ENCODE measurements at places on chromosomes 4 and X.
A peak's percentile ranks its signal among the peaks of the same experiment; 100 is the strongest.

GRCh38 chrX:119236623-119237561, 807 bp downstream of the PGRMC1 start:
- DNase-seq = peak; percentile 13

DNA sequence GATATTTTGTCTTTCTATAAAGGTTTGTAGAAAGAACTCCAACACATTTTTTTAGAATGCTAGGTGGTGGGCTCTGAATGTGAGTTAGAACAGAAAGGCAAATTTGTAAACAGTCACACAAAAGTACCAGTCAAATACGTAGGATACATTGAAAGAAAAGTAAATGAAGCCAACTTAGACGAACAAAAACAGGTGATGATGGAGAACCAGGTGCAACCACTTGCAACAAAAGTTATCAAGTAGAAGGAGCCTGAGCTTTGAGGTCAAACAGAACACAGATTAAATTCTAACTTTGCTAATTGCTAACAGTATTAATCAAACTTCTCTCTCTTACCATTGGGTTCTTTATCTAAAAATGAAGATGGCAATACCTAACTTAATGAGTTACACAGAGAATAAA, 62.7 kb upstream of the DAPP1 start:
- no peak for DNase-seq

GRCh38 chr4:111989817-111990216, 155.4 kb upstream of the FAM241A start:
- no peak for DNase-seq

GRCh38 chr4:30763321-30763727, 43.2 kb downstream of the PCDH7 start:
- DNase-seq = no peak

GRCh38 chr4:119172223-119172622, 36.6 kb downstream of the MYOZ2 start:
- DNase-seq = no peak

- DNase-seq = no peak
Measured at GRCh38 chr4:23889814-23890341, at the start of gene PPARGC1A. TSS of gene PPARGC1A (minus strand) at chr4:23890047. CDS start at chr4:23889957, 90 bp downstream.

DNA sequence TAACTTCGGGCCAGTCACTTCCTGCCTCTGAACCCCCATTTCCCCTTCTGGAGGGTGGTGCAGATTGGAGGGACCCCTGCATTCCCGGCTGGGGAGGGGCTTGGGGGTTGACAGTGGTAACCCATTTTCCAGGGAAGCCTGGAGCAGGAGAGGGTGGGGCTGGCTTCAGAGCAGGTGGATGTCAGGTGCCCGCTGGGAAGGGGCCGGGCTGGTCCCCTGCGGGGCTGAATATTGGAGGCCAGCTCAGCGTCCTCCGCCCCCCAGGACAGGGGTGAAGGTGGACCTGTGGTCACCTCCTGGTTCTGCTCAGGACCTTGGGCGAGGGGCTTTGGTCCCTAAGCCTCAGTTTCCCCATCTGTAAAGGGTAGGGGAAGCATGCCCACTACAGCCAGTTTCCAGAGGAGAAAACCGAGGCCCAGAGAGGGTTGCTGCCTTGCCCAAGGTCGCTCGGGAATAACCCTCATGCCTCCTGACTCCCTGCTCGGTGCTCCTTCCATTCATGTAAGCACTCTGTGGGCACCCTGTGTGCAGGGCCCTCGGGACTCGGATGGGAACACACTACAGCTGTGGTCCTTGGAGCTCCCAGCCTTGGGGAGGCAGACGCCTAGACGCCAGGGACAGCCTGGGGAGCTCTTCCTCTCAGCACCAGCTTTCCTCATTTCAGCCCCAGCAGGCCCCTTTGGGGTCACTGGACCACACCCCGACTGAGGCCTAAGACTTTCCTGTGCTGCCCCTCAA, 683 bp downstream of the MAN2B2 start:
- DNase-seq = no peak

GRCh38 chr4:26242451-26242850, 78.4 kb upstream of the RBPJ start:
- DNase-seq = no peak

GRCh38 chr4:97504713-97505112, 638.6 kb downstream of the STPG2 start:
- no peak for DNase-seq

GRCh38 chr4:163707873-163708272, 213.4 kb downstream of the TMA16 start:
- no peak for DNase-seq
